Psoas muscle (tissue), 8 donors: ENCODE measurements at places on chromosomes 3 and 15. TPM values are rescaled to one million over a fixed set of nuclear protein-coding genes. Genes with fewer than 3 reads are reported as not detected.

GRCh38 chr3:53766706-53767105, 79.5 kb downstream of the CHDH start:
- no peak for DNase-seq
- H3K4me1 ChIP-seq = no peaks in the 10 kb centered on the region
- no peaks in the 10 kb centered on the region for H3K36me3 ChIP-seq
- H3K27ac ChIP-seq = no peak overlapping the region
- H3K4me3 ChIP-seq = no peak overlapping the region
- H3K27me3 ChIP-seq = no peaks in the 10 kb centered on the region

DNA sequence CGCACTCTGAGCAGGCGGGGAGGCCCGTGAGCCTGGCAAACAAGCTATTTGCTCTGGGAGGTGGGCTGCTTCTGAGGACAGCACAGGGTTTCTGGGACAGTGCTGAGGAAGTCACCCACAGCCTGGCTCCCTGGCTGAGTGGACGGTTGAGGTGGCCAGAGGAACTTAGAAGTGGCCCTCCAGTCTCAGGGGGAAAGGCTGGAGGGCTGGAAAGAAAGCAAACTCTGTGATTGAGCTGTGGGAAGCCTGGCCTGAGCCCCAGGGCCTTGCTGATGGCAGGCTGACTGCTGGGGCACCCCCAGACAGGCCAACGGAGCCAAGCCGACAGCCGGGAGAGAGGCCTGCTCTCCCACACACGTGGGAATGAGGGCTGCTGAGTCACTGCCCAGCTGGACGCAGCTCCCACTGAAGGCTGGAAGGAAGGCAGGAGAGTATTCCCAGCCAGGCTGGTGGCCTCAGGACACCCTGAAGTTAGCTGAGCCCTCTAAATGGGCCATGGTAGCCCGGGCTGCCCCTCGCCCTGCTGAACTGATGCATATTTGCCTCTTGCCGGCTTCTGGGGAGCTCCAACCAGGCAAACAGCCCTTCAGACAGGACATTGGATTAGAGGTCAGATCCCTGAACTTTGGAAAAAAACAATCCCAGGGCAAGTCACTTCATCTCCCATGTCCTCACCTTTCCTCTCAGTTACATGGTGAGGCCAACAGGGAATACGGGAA, 98.0 kb upstream of the TLE3 start:
- H3K27ac ChIP-seq = peak overlapping the region; percentile 93
- no peaks in the 10 kb centered on the region for H3K36me3 ChIP-seq
- H3K4me1 ChIP-seq = peaks cover 33% of the 10 kb centered on the region
- DNase-seq = peak; percentile 95
- H3K27me3 ChIP-seq = no peaks in the 10 kb centered on the region

GRCh38 chr3:40995271-40995670, 204.0 kb upstream of the CTNNB1 start:
- no peaks in the 10 kb centered on the region for H3K36me3 ChIP-seq
- peaks cover 2% of the 10 kb centered on the region for H3K4me1 ChIP-seq
- no peak for DNase-seq
- no peak overlapping the region for H3K27ac ChIP-seq
- H3K27me3 ChIP-seq = no peaks in the 10 kb centered on the region
- no peak overlapping the region for H3K4me3 ChIP-seq

GRCh38 chr15:57102858-57103257, 184.4 kb downstream of the TCF12 start:
- H3K4me3 ChIP-seq = no peak overlapping the region
- H3K27ac ChIP-seq = no peak overlapping the region
- H3K27me3 ChIP-seq = no peaks in the 10 kb centered on the region
- no peak for DNase-seq
- H3K4me1 ChIP-seq = no peaks in the 10 kb centered on the region

- H3K4me1 ChIP-seq = no peaks in the 10 kb centered on the region
- H3K36me3 ChIP-seq = no peaks in the 10 kb centered on the region
- no peaks in the 10 kb centered on the region for H3K27me3 ChIP-seq
- no peak overlapping the region for H3K4me3 ChIP-seq
- no peak overlapping the region for H3K27ac ChIP-seq
These were observed 81.2 kb downstream of the TLE3 start for GRCh38 chr15:70016511-70016994.

- H3K27ac ChIP-seq = peak overlapping the region; percentile 69
- H3K4me3 ChIP-seq = peak overlapping the region; percentile 64
- no peaks in the 10 kb centered on the region for H3K27me3 ChIP-seq
These were observed 48.0 kb upstream of the SCAANT1 start for GRCh38 chr3:63960048-63960711.

- H3K27ac ChIP-seq = no peak overlapping the region
- H3K4me3 ChIP-seq = no peak overlapping the region
- no peaks in the 10 kb centered on the region for H3K4me1 ChIP-seq
- no peaks in the 10 kb centered on the region for H3K36me3 ChIP-seq
These were observed 7.3 kb downstream of the TMEM212 start for GRCh38 chr3:171850320-171850959.

DNA sequence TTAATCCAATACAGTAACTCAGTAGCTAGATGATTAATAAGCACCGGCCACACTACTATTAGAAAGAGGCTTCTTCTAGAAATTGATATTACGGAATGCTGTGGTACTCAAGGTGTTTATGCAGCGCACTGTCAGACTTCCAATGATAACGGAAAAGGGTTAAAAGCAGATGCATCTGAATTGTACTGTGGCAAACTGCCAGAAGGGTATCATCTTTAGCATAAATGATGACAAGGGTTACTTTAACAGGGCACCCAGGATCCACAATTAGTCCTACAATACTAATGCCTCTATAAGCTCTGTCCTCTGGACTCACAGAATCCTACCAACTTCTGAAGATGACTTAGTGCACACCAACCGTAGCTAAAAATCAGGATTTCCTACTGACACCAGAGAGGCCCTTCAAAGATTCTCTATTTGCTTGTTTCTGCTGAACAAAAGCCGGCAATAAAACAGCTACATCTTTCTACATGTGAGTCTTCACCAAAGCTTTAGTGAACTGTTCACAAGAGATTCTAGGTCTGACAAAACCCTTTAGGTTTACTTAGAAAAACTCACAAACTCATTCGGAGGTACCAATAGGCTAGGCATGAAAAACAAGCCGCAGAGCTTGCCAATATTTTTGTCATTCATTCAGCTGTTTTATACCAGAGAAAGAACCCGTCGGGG, 7.1 kb downstream of the SATB1 start:
- peaks cover 23% of the 10 kb centered on the region for H3K4me1 ChIP-seq
- no peaks in the 10 kb centered on the region for H3K27me3 ChIP-seq
- peak overlapping the region; percentile 69 for H3K27ac ChIP-seq
- DNase-seq = no peak
- H3K4me3 ChIP-seq = peak overlapping the region; percentile 47
- H3K36me3 ChIP-seq = no peaks in the 10 kb centered on the region

DNA sequence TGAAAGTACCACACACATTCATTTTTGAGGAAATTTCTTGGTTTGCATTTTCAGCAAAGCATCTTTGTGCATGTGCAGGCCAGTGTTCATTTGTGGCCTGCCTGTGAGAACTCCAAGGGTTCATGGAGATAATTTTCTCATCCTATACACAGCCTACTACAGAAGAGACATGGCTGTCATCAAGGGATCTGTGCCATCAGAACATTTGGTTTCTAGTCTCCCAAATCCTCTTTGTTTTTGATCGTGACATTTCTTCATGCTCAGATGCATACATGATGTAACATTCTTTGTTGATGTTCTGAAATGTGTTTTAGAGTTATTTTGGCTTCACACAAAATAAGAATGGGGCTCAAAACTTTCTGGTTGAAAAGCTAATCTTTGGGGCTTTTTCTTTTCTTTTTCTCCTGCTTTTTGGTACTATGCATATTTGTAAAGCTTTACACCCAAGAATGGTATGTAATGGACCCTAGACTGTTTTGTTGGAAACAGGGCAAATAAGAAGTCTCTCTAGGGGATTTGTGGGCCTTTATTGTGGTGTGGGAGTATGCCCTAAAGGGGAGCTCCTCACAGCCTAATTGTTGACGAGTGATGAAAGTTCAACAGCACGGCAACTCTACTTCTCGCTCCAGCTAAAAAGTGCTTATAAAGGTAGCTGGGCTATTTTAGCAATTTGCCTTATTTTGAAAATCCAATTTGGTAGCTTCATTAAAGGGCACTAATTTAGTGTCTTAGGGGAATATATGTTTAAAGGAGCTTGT, 3.2 kb upstream of the ARPP21 start:
- H3K27ac ChIP-seq = no peak overlapping the region
- H3K4me3 ChIP-seq = no peak overlapping the region
- H3K27me3 ChIP-seq = no peaks in the 10 kb centered on the region
- no peaks in the 10 kb centered on the region for H3K4me1 ChIP-seq
- DNase-seq = no peak

GRCh38 chr3:2061360-2061759, 37.3 kb upstream of the CNTN4 start:
- no peak overlapping the region for H3K4me3 ChIP-seq
- no peaks in the 10 kb centered on the region for H3K27me3 ChIP-seq
- H3K36me3 ChIP-seq = no peaks in the 10 kb centered on the region
- H3K27ac ChIP-seq = no peak overlapping the region
- H3K4me1 ChIP-seq = no peaks in the 10 kb centered on the region

GRCh38 chr3:86869566-86869965, 121.4 kb downstream of the VGLL3 start:
- no peaks in the 10 kb centered on the region for H3K27me3 ChIP-seq
- no peaks in the 10 kb centered on the region for H3K4me1 ChIP-seq
- no peak overlapping the region for H3K27ac ChIP-seq
- H3K36me3 ChIP-seq = no peaks in the 10 kb centered on the region

Gene OXTR
- not detected for total RNA-seq

Gene FBXL22
- 0.89 TPM for total RNA-seq

Gene CTNNB1
- total RNA-seq = 108 TPM

Gene IRAK2
- 16.7 TPM for total RNA-seq

Gene RNF168
- 22.1 TPM for total RNA-seq

Gene PLSCR5
- not detected for total RNA-seq

Gene ST8SIA2
- not detected for total RNA-seq
